T1000 (cell line): ENCODE measurements at places on chromosomes 3 and 15.

DNA sequence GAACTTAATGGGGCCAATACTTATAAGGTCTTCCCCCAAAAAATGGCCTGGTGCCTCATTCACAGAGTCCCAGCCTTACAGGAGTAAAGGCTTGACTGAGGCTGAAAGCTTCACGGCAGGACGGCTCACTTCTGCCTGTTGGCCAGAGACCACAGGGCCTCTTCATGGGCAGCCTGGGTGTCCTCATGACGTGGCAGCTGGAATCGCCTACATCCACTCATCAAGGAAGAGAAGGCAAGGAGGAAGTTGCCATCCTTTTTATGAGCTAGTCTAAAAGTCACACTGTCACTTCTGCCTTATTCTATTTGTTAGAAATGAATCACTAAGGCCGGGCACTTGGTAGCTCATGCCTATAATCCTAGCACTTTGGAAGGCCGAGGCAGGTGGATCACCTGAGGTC, 89.3 kb upstream of the DGKG start:
- no peak for DNase-seq

GRCh38 chr15:69451951-69452691, 497 bp upstream of the RPLP1 start:
- no peak for DNase-seq

GRCh38 chr3:16186086-16186485, 11.6 kb downstream of the GALNT15 start:
- DNase-seq, result no peak

DNA sequence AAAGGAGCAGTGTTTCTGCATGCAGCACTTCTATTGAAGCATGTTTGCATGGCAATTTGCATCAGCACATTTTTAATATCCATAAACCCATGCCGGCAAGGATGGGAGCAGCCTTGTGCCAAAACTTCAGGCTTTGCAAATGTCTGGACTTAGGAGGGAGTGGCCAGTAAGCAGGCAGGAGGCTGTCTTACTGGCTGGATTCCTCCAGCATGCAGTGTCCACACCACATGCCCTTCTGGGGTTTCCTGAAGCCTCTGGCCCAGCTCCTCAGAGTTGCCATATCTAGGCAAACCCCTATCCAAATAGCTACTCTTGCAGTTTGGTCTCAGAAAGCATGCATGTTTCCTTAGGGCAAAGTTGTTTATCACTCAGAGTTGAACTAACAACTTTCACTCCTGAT, 139.1 kb upstream of the MRPS22 start:
- no peak for DNase-seq

DNA sequence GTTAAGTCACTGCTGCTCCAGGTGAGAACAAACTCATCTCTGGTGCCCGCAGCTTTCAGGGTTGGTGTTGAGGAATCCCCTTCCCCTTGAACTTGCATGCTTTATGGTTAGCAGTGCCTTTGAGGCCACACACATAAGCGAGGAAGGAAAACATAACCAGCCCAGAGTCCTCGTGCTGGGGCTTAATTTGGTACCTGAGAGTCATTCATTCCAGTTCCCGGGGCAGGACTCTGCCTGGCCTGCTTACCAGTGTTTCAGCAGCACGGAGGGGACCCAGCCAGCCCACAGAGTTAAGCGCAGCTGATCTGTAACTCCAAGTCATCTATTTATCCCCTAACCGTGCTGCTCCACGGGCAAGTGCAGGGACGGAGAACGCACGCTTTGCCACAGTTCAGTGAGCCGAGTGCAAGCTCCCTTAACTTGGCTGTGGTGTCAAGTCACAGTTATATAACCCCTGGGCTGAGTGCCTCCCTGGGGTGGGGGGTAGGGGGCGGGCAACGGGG, 302.3 kb upstream of the ICE2 start:
- DNase-seq, result no peak

DNA sequence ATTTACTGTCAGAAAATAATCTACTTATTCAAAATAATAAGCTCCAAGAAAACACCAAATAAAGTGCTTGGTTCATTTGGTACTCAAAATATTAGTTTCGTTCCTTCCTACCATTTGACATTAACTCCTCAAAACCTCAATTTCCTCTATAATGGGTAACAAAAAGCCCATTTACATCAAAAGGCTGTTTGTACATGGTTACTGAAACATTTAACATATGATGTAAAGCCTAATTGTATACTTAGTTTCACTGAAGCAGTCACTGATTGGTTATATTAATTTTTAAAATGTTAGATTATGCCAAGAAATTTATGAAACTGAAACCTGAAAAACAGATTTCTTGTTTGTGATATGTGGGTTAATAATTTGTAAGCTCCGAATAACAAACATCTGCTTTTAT, 14.7 kb downstream of the XRN1 start:
- DNase-seq, result no peak

- DNase-seq, result peak; percentile 33
Observed at GRCh38 chr3:177827511-177828207, 630.4 kb upstream of the TBL1XR1 start.

- no peak for DNase-seq
Observed at GRCh38 chr15:89118481-89118989, 30.3 kb downstream of the ABHD2 start.

- DNase-seq, result no peak
Observed at GRCh38 chr15:65509321-65509720, 8.2 kb downstream of the DPP8 start.

DNA sequence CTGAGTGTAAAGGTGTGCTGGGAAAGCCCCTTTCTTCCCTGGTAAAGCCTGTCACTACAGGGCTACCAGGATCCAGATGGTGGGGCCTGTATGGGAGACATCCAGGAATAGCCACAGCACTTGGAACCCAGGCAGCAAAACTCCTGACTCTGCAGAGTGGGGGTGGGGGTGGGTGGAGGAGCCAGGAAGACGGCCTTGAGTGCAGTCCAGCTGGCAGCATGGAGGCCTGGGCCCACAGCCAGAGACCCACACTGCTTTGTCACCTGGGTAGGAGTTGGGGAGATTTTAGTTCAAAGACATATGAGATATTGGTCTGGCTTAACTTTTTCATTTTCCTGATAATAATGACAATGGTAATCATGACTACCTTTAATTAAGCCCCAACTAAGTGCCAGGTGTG, 116.7 kb upstream of the MRPS22 start:
- DNase-seq, result no peak

DNA sequence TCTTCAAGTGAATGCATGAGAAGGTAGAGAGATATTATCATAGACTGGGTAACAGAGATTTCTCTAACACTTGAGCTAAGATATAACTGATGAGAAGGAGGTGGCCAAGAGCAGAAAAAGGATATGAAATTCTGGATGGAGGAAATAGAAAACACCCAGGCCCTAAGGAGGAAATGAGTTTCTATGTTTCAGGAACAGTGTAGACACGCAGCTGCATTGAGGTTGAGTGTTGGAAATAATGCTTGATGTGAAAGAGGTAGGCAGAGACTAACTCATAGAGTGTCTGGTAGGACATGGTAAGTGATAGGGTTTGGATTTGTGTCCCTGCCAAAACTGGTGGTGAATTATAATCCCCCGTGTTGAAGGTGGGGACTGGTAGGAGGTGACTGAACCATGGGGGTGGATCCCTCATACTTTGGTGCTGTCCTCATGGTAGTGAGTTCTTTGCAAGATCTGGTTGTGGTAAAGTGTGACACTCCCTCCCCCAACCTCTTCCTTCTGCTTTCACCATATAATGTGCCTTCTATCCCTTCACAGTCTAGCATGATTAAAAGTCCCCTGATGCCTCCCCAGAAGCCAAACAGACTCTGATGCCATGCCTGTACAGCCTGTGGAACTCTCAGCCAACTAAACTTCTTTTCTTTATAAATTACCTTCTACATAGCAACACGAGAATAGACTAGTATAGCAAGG, 787.3 kb downstream of the EDEM1 start:
- DNase-seq, result no peak

DNA sequence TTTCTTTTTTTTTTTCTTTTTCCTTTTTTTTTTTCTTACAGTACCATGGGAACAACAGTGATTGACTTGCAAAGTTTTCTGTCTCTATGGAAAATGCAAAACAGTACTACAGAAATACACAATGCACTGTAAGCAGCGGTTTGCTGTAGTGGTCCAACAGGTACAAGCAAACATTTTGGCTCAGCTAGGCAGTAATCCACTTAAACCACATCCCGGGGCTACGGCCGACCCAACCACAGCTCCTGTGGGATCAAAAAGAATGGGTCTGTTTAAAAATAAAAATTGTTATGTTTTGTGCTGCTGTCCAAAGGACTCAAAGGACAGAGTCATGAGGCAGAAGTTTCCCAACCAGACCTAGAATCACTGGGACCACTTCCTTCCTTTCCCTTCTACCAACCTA, 667.1 kb upstream of the ADAMTS9 start:
- no peak for DNase-seq

- DNase-seq, result no peak
Observed at GRCh38 chr15:98395974-98396610, 252.2 kb upstream of the IGF1R start.

DNA sequence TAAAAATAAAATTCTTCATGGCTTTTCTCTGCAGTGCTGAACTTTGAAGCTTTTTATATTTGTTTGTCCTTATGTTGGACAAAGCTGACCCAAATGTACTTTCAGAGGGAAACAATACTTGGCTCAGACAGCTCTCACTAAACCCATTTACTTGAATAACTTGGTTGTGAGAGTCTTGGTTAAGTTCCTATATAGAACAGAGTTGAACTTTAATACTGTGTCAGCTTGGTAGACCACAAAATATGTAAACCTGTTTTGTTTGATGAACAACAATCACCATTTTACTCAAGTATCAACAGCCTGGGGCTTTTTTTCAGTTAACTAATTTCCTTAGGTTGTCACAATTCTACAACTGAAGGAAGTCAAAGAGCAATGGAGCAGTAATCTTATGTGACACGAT, 211.9 kb downstream of the CADM2 start:
- DNase-seq, result no peak

DNA sequence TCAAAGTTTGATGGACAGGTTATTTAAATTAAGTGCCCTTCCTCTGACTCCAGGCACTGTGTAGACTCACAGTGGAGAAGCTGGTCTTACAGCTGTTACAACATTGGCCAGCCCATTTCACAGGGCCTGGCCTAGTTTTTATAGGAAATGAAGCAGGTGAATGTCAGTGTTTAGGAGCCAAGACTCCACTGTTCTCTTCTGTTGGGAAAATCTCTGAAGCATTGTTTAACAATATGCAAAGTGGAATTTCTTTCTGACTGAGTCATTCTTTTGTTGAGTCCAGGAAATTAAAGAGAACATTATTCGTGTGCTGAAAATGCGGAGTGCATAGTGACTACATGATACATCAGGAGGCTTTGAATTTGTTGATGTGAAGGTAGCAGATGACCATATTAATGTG, 64.7 kb downstream of the ARRDC4 start:
- no peak for DNase-seq

- DNase-seq, result no peak
Observed at GRCh38 chr15:80266113-80266512, 14.1 kb upstream of the CTXND1 start.

GRCh38 chr3:197520311-197521276, 35.2 kb downstream of the BDH1 start:
- no peak for DNase-seq

- DNase-seq, result no peak
Observed at GRCh38 chr3:153038779-153039178, 123.2 kb upstream of the RAP2B start.
